Fibroblast of skin of right quadriceps (primary cell): ENCODE measurements at places on chromosomes 12 and 14.
A peak's percentile ranks its signal among the peaks of the same experiment; 100 is the strongest.

- peak; percentile 10 for DNase-seq
Observed at GRCh38 chr12:4134448-4135263, 138.9 kb upstream of the CCND2 start.

GRCh38 chr12:89135976-89136634, 216.2 kb downstream of the DUSP6 start:
- DNase-seq, result peak; percentile 44

- DNase-seq, result no peak
Observed at GRCh38 chr14:76769636-76770292, 8.5 kb downstream of the VASH1 start.

DNA sequence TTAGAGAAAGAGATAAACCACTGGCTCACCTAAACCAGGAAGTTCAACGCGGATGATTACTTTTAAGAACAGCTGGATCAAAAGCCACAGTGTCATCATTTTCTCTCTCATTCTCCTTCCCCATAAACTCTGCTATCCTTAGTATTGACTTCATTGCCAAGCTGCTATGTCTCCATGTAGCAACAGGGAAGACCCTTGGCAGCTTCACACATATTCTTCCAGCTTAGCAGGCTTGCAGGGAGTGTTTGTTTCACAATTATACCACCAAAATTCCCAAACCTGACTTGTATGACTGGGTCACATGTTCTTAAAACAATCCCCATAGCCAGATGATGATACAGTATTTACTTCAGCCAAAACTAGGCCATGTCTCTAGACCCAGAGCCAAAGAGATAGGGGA, 235.5 kb downstream of the PAWR start:
- no peak for DNase-seq

DNA sequence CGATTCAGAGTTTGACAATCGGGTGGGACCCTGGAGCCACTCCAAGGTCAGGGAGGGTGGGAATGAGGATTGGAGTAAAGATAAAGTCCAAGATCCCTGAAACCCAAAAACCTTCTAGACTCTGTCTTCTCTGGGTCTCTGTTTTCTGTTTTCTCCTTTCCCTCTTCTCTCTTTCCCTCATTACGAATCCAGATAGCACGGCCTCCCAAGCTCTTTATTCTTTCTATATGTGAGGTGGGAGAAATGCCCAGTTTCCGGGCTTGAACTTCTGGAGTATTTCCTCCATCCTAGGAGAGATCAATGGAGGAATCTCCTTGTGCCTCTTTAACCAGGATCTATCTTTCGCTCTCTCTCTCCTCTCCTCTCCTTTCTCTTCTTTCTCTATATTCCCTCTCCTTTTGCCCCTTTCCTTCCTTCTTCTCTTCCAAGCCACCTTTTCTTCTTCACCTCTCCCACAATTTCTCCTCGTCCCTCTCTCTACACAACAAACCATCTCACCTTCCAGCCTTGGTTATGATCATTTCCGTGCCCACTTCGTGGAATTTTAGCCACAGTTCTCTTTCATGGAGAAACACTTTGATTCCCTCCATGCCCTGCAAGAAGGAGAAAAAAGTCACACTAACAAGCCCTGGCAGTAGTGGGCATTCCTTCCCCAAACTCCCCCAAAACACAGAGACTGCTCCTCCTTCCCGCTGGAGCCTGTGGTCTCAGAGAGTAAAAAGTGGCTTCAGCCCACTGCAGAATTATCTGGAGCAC, 4.4 kb downstream of the TBX5 start:
- no peak for DNase-seq

DNA sequence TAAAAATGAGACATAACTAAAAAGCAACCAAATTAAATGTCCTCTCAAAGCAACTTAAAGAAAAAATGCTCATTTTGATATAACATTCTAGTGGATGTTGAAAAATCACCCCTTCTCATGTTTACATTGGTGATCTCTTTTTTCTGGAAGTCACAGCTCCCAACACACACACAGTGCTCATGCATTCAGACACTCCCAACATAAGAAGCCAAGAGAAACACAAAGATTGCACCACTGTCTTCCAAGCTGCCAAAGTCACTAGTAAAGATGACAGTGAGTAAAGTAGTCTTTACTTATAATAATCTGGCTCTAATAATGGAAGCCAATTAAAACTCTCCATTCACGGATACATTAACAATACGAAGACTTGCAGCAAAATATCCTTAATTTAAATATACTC, 218.4 kb downstream of the NTF3 start:
- no peak for DNase-seq

DNA sequence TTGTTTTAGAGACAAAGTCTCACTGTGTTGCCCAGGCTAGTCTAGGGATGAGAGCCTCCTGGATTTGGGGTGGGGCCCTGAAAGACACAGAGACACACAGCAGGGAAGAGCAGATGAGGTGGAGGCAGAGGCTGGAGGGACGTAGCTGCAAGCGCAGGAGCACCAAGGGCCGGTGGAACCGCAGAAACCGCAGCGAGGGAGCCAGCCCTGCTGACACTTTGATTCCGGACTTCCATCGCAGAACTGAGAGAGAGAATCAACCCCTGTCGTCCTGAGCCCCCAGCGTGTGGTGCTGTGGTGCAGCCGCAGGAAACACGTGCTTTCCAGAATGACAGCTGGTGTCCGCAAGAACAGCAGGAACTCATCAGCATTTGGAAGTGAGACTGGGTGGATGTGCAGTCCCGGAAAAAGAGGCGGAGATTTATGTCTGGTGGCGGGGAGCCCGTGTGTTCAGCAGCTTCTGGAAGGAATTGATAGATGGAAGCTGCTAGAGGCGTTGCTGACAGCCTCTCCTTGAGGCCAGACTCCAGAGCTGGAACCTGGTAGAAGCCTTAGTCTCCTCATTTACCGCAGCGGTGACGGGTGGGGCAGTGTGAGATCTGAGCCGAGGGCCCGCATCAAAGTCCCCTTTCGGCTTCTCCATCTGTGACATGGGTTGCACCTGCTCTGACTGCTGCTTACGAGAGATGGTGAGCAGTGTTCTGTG, 21.9 kb upstream of the KLC1 start:
- peak; percentile 93 for DNase-seq

DNA sequence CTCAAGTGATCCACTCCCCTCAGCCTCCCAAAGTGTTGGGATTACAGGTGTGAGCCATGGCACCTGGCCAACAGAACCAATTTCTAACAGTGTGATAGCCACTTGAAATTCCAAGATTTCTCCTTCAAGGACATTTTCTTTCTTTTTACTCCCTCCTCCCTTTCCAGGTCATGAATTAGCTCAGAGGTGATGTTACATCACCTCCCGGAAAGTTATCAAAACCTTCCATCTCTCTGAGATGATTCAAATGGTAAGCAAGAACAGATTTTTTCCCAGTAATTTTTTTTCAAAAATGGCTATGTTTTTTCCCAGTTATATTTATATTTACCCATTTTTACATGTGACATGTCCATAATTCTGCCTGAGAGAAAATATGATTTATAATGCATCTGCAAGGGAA, 15.6 kb upstream of the SMAGP start:
- no peak for DNase-seq

GRCh38 chr12:124573839-124574786, 6.7 kb upstream of the NCOR2 start:
- no peak for DNase-seq

GRCh38 chr12:3523728-3524127, 32.7 kb downstream of the PRMT8 start:
- no peak for DNase-seq

- no peak for DNase-seq
Observed at GRCh38 chr14:91889477-91890211, 22.3 kb upstream of the TC2N start.

DNA sequence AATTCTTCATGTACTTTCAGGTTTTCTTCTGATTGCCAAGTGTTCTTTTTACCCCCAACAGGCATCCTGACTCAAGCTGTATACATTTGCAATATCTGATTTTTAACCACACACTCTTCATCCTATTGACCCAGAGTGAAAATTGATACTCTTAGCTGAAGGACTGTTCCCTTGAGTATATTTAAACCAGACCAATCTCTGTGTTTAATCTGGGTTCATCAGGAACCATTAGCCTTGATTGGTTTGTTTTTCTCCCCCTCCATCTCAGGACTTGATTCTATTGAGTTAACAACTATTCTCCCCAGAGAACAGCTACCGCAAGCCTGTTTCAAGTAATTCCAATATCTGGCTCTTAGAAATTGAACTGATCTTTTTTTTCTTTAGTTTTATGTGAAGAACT, 222.3 kb upstream of the NOVA1 start:
- DNase-seq, result peak; percentile 66

DNA sequence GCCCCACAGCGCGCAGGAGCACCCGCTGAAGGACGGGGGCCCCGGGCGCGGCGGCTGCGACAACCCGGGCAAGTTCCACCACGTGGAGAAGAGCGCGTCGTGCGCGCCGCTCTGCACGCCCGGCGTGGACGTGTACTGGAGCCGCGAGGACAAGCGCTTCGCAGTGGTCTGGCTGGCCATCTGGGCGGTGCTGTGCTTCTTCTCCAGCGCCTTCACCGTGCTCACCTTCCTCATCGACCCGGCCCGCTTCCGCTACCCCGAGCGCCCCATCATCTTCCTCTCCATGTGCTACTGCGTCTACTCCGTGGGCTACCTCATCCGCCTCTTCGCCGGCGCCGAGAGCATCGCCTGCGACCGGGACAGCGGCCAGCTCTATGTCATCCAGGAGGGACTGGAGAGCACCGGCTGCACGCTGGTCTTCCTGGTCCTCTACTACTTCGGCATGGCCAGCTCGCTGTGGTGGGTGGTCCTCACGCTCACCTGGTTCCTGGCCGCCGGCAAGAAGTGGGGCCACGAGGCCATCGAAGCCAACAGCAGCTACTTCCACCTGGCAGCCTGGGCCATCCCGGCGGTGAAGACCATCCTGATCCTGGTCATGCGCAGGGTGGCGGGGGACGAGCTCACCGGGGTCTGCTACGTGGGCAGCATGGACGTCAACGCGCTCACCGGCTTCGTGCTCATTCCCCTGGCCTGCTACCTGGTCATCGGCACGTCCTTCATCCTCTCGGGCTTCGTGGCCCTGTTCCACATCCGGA, 1.4 kb downstream of the FZD10 start:
- DNase-seq, result no peak

DNA sequence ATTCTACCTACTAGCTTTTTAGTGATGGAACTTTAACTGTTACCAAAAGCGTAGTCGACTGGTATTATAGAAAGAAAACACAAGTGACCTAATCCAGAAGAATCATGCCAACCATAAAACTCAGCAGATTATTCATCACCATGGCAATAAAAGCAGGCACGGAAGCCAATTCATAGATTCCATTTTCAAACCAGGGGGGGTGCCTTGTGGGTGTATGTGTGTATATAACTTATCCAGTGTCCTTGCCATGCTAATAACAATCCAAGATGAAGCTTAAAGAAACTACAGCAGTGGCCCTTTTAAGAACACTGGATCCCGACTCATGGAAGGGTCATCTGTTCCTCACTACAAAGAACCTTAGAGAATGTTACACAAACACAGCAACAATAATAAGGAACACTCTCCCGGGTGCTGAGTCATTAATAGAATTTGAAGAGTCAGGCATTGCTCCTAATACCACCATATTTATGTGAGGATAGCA, 61.0 kb downstream of the EPS8 start:
- peak; percentile 84 for DNase-seq

DNA sequence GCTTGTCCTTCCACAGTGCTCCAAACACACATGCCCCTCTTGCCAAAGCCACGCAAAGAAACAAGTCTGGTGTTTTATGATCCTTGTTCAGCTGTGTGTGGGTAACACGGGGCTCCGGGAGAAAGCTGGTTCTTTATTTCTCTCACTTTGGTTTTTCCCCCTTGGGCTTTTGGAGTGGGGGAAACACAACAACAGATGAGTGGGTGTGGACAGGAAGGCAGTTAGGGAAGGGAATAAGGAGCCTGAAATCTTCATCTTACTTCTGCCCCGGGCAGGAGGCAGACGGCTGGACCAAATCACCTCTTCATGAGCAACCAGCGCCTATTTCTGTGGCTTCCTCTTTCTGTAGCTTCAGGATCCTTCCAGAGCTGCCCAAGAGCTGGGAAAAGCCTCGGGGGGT, 218.5 kb downstream of the PHETA1 start:
- DNase-seq, result no peak

- DNase-seq, result peak; percentile 43
Observed at GRCh38 chr14:77707355-77707723, 484 bp downstream of the ALKBH1 start.

- no peak for DNase-seq
Observed at GRCh38 chr14:105383083-105383730, 15.1 kb upstream of the TEX22 start.

GRCh38 chr12:82660541-82661325, 26.0 kb upstream of the TMTC2 start:
- DNase-seq, result no peak

DNA sequence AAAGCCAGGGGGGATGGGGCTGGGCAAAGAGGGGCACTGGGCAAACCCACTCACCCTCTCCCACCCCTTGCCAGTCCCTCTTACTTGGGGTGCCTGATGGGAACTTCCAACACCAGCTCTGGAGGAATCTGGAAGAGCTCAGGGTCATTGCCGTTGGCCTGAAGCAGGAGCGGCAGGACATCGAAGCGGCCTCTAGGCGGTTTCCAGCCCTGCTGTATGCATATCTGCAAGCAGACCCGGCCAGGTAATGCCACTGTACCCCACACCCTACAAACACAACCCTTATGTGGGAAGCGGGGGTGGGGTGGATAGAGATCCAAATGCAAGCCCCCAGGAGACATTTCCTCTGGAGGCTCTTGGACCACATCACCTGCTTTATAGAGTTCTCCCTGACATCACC, 83.6 kb downstream of the NOS1 start:
- no peak for DNase-seq

- DNase-seq, result peak; percentile 37
Observed at GRCh38 chr12:109291521-109292341, 17.4 kb downstream of the FOXN4 start.

DNA sequence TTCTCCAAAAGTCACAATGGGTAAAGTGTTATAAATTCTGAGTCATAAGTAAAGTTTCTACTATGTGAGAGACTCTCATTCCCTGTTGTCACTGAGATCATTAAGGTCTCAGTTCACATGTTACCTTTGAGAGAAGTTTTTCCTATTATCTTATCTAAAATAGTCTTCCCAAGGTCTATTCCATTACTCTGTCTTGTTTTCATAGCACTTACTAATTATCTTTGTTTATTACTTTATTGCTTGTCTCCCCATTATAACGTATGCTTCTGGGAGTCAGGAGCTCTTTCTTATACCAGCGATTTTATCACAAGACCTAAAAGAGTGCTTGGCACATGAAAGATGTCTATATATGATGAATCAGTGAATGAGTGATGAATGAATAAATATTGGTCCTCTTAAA, 1001.9 kb downstream of the DIO2 start:
- no peak for DNase-seq

GRCh38 chr12:103882861-103883596, 42.0 kb upstream of the NT5DC3 start:
- DNase-seq, result no peak
